ENCODE measurements at places on chromosomes 12 and 14.

GRCh38 chr12:30251546-30251945 is 444.1 kb downstream of the IPO8 start:
- DNase-seq = no peak

GRCh38 chr12:54160089-54160488 is 28.7 kb downstream of the SMUG1 start:
- no peak for DNase-seq

DNA sequence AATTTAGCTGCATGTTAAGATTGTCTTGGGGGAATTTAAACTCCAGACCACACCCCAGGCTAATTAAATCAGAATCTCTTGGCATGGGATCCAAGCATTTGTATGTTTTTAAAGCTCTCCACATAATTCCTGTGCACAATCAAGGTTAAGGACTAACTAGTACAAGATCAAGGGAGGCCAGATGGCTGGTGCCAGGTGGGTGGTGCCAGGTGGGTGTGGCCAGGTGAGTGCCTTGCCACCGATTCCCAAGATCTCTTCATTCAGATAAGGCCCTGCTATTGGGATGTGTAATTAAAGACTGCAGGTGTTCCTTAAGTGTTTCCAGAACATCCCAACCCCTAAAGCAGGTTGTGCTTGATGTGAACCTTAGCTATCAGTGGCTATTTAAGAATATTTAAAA is 75.1 kb downstream of the NRXN3 start:
- DNase-seq = no peak

DNA sequence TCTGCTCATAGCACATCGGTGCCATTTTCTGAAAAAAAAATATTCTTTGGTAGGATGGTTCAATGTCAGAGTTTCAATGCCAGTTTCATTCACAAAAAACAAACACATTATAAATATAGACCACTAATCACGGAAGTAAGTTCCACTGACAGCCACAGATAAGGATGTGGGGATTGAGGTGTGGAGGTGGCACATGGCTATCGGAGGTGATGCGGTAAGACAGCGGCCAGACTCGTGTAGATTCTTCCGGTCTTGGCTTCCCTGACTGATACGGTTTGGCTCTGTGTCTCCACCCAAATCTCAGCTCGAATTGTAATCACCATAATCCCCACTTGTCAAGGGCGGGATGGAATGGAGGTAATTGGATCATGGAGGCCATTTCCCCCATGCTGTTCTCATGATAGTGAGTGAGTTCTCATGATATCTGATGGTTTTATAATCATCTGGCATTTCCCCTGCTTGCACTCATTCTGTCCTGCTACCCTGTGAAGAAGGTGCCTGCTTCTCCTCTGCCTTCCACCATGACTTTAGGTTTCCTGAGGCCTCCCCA is 693.4 kb downstream of the VRK1 start:
- no peak for DNase-seq

GRCh38 chr14:95190346-95190840 is 33.1 kb upstream of the DICER1 start:
- no peak for DNase-seq

- no peak for DNase-seq
These were observed 16.9 kb downstream of the MEG3 start for GRCh38 chr14:100842799-100843198.

- DNase-seq = no peak
These were observed 77.8 kb downstream of the VCPKMT start for GRCh38 chr14:50038398-50039119.

GRCh38 chr12:2806700-2807099 is 5.8 kb upstream of the ITFG2 start:
- no peak for DNase-seq

DNA sequence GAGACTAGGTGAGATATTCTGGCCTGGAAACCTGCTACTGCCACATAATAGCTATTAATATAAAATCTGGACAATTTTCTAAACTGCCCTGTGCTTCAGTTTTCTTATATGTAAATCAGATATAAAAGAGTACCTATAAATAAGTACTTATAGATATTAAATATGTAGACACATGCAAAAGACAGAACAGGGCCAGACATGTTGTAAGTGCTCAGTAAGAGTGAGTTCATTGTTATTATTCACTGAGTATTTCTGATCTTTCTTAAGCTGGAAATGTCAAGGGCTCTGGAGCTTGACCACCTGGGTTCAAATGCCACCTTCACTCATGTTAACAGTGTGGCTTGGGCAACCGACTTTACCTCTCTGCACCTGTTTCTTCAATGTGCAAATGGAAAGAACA is 179.8 kb downstream of the GALC start:
- no peak for DNase-seq

GRCh38 chr12:106296179-106296877 is 6.2 kb upstream of the TCP11L2 start:
- DNase-seq = no peak
